COLO829 (cell line): ENCODE measurements at places on chromosomes 13 and 19.

DNA sequence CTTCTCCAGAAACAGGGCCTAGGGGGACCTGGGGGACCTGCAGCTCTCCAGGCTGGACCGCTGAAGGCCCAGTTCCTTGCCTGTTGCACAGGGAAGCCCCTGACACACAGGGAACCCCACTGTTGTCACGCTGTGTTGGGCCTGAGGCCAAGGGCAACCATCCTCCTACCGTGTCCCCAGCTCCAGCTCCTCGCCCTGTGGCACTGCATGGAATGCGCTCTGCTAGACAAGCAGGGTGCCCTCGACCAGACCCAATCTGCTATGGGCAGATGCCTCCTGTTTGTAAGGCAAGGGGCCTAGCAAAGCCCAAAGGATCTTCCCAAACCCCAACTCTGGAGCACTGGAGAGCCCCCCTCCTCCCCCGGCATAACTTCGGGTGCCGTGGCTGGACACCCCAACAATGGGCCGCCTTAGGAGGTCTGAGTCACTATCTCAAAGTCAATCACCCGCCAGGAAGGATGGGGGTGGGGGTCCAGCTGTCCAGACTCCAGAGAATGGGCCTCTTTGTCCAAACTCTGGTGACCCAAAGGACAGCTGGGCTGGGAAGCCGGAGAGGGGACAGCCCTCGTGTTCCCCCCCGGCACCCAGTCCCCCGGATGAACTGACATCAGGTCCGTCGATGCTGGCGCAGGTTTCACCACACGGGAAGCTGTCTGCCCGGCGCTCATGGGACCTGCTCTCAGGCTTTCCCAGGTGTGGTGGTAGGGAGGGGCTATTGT lies 3.7 kb downstream of the BRSK1 start:
- DNase-seq = no peak

- no peak for DNase-seq
Measured at GRCh38 chr13:66159511-66159910, 1070.6 kb downstream of the PCDH9 start.

- DNase-seq = no peak
Measured at GRCh38 chr13:108154421-108154858, 60.9 kb downstream of the LIG4 start.

DNA sequence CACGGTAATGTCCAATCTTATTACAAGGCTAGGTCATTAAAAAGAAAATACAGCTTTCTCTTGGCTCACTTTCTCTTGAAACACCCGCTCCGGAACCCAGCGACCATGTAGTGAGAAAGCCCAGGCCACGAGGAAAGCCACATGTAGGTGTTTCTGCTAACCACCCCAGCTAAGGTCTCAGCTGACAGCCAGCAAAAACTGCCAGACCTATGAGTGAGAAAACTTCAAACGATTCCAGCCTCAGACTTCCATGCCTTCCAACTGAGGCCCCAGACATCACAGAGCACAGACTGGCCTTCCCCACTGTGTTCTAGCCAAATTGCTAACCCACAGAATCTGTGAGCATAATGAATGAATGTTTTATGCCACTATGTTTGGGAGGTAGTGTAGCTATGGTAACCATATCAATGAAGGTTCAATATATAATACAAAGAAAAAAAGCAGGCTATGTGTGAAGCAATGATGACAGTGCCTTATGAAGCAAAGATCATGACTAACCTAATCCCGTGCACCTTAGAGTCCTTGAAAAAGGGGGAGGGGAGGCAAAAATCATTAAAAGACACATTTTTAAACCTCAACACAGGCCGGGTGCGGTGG lies 11.9 kb upstream of the TPTE2 start:
- DNase-seq = no peak

- DNase-seq = no peak
Measured at GRCh38 chr19:33195645-33196347, 1.7 kb downstream of the LRP3 start.
